ENCODE measurements at places on chromosomes 4 and X. TPM values are rescaled to one million over a fixed set of nuclear protein-coding genes. Genes with fewer than 3 reads are reported as not detected.

Gene SHROOM4
- total RNA-seq = 8.9 TPM

Gene ZMAT1
- total RNA-seq = 4.5 TPM

Gene GAGE12F
- total RNA-seq = not detected

Gene NLRP2B
- not detected for total RNA-seq

Gene MAGEA2B
- not detected for total RNA-seq

DNA sequence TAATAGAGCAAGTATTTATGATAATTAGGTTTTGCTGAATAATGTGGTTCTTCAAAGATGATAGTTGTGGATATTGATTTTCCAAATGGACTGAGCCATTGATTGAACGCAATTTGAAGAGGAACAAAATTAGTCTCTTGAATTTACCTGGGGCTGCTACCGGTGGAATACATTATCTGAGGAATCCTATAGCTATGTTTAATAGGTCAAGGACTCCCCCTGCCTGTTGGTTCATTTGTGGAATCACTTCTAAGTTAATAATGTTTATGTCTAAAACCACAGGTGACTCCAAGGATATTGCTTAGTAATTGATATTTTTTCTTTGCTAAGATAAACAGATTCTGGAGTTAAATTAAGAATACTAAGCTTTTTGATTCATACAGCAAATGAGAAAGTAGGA is 576.0 kb upstream of the PABPC4L start:
- DNase-seq = no peak

GRCh38 chr4:109174224-109174953 is 128.1 kb downstream of the COL25A1 start:
- no peak for DNase-seq

DNA sequence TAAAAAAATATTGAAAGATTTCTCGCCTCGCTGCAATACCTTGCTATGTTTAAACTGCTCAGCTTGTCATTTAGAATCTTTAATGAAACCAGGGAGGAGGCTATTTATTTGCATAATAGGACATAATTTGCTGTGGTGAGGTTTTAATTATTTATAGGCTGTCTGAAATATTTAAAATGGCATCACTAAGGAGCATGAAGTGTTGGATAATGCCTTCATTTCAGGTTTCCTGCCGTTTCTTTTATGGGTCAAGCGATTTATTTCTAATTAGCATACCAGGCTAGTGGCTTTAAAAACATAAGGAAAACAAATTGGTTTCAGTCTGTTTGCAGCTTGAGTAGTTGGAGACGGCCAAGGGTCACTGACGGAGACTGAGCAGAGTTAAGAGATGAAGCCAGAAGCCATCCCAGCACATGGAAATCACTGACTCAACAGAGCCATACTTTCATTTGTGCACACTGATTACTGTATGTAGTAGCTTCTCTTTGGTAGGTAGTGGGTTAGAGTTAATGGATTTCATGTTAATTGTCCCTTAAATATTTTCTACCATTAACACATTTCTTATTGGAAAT is 1962.4 kb upstream of the TENM3 start:
- no peak for DNase-seq

- DNase-seq = no peak
Observed at GRCh38 chr4:139901531-139902320, 236.1 kb downstream of the MGST2 start.

DNA sequence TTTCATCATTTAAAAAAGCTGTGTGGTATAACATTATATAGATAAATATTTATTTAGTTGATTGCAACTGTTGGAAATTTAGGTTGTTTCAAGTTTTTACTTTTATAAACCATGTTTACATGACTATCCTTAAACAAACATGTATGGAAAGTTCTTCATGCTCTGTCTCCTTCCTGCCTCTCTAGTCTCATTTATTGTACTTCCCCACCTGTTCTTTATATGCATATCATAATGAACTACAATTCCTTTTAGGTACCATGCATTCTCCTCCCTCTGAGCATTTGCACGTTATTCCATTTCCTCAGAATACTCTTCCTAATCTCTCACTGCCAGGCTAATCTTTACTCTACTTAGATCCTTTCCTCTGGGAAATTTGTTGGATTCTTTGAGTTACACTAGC is 16.9 kb upstream of the ADH6 start:
- no peak for DNase-seq

DNA sequence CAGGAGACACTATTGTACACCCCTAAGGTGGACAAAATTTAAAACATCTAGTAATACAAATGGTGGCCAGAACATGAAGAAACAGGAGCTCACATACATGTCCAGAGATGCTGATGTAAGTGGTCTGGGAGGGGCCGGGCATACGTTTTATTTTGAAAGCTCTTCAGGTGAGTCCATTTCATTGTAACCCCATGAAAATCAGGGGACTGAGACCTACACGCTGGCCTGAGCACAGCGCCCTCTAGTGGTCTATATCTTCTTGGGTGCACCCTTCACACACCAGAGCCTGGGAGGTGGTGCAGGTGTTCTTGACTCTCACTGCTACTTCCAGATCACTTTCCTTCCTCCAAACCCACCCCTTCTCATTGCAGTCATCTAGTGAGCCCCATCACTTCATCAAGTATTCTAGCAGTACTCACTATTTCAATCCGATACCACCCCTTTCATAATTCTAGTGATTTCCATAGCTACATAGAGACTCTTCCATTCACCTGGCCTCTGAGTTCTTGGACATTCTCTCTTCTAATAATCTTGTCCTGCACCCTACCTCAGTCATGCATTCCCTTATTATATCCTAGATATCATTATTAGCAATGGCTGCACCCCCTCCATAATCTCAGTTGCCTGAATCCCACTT is 4.3 kb upstream of the TLR6 start:
- no peak for DNase-seq

GRCh38 chr4:72568959-72569718 is at the start of gene ADAMTS3:
Gene ADAMTS3 (minus strand): TSS chr4:72569221. CDS start chr4:72568762, 459 bp downstream.
- peak; percentile 77 for DNase-seq

- no peak for DNase-seq
Observed at GRCh38 chr4:106264331-106264728, 51.7 kb downstream of the TBCK start.

DNA sequence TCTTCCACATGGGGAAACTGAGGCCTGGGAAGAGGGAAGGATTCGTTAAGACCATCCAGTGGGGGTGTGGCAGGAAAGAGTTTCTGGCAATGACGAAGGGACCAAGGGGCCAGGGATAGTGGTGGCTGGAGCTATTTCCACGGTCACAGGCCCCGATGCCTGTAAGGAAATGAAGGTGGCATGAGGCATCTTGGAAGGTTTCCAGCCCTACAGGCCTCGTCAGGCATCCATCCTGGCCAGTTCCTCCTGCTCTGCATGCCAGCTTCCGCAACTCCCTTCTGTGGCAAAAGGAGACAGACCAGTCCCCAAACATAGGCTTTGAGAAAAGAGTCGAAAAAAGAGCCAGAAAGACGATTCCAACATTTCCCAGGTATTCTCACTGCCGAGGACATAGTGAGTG is 9.2 kb upstream of the C4orf50 start:
- DNase-seq = no peak

All from left ventricle myocardium superior (tissue), 1 donor.